ENCODE measurements at places on chromosomes 13 and 19. TPM values are rescaled to one million over a fixed set of nuclear protein-coding genes. Genes with fewer than 3 reads are reported as not detected.
A peak's percentile ranks its signal among the peaks of the same experiment; 100 is the strongest.

- H3K4me1 ChIP-seq, result peaks cover 2% of the 10 kb centered on the region
- no peaks in the 10 kb centered on the region for H3K36me3 ChIP-seq
- no peak overlapping the region for H3K27ac ChIP-seq
- no peak overlapping the region for H3K4me3 ChIP-seq
- no peaks in the 10 kb centered on the region for H3K27me3 ChIP-seq
These were observed 49.7 kb downstream of the UBL3 start for GRCh38 chr13:29800687-29801086.

DNA sequence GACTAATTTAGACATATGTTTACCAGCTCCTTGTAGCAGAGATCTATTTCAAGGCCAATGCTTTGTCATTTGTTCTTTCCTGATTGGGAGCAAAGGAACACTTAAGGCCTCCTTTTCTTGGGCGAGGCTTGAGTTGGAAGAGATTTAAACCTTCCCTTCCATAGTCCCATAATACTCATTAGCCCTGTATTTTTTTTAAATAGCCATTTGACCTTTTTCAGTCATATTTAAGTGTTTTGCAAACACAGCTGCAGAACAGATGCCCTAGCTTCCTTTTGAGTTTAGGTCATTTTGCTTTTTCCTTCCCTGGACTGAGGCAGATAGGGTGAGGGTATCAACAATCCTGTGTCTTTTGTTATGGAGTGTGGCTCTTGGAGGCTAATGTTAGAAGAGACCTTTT lies 198.3 kb downstream of the NBEA start:
- no peak overlapping the region for H3K27ac ChIP-seq
- no peaks in the 10 kb centered on the region for H3K4me1 ChIP-seq
- no peaks in the 10 kb centered on the region for H3K36me3 ChIP-seq
- no peak for DNase-seq
- H3K27me3 ChIP-seq, result no peaks in the 10 kb centered on the region
- no peak overlapping the region for H3K4me3 ChIP-seq

- peaks cover 2% of the 10 kb centered on the region for H3K27me3 ChIP-seq
- H3K27ac ChIP-seq, result no peak overlapping the region
- H3K36me3 ChIP-seq, result no peaks in the 10 kb centered on the region
- H3K4me1 ChIP-seq, result no peaks in the 10 kb centered on the region
These were observed 18.5 kb upstream of the CNMD start for GRCh38 chr13:52758114-52758513.

DNA sequence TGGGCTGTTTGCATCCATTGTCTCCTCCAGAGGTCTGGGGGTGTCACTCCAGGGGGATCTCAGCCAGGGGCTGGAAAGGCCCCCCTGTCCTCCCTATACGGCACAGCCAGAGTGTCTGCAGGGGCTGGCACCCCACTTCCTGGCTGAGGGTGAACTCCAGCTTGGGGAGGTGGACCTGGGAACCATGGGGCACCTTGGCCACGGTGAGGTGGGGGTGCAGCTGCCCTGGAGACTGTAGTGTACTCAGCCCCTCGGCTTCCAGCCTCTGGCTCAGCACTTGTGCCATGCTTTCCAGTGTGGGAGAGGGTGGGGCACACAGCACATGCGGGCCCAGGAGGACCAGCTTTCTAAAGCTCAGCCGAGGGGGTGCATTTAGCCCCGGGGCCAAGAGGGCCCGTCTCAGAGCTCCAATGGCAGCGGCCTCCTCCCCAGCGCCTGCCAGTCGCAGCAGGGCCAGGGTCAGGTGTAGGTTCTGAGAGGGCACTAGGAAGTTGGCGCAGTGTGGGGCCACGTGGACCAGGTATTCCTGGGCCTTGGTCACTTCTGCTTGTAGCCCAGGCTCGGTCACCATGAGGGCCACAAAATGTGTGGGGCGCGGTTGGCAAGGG lies 1.4 kb downstream of the LENG9 start:
- H3K27ac ChIP-seq, result peak overlapping the region; percentile 54
- peaks cover 46% of the 10 kb centered on the region for H3K36me3 ChIP-seq
- H3K27me3 ChIP-seq, result no peaks in the 10 kb centered on the region
- peaks cover 16% of the 10 kb centered on the region for H3K4me1 ChIP-seq
- H3K4me3 ChIP-seq, result no peak overlapping the region

The FGF22 gene
- 2.9 TPM for total RNA-seq

The RDH13 gene
- 17.5 TPM for total RNA-seq

The NLRP5 gene
- total RNA-seq, result not detected

The HSD11B1L gene
- total RNA-seq, result 1.8 TPM
